ENCODE measurements at places on chromosomes 2 and 18. TPM values are rescaled to one million over a fixed set of nuclear protein-coding genes. Genes with fewer than 3 reads are reported as not detected.

- DNase-seq = no peak
These were observed 9.1 kb upstream of the AP1S3 start for GRCh38 chr2:223846515-223846914.

DNA sequence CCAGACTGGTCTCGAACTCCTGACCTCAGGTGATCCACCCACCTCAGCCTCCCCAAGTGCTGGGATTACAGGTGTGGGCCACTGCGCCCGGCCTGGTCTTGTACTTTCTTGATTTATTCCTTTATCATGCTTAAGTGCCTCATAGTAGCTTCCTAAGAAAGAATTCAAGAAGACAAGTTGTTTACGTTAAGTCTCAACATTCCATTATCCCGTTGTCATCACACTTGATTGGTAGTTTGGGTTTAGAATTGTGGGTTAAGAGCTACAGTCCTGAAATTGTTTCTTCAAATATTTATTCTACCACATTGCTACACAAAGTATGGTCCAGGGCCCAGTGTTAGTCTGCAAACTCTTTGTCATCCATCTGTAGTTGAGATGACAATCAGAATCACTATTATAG is 194.0 kb downstream of the VWC2L start:
- no peak for DNase-seq

- no peak for DNase-seq
These were observed 3.6 kb downstream of the BIRC6 start for GRCh38 chr2:32360416-32360815.

DNA sequence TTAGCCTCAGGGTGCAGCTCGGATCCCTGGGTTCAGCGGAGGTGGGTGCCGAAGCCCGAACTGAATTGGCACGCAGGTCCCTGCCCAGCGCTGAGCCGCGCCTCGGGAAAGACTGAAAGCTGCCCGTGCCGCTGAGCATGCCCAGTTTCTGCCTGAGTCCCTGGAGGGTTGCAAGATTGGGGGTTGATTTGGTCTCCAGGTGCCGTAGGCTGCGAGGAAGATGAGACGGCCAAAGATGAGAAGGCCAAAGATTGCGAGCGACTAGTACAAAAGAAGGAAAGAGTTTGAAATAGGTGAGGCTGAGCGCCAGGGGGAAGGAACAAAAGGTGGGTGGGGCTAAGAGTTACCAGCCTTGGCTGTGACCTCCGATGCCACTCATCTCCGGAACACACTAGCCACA is 852 bp upstream of the KCNH7 start:
- DNase-seq = peak; percentile 35

- DNase-seq = peak; percentile 6
These were observed 76.7 kb downstream of the LRP2 start for GRCh38 chr2:169285531-169286235.

- DNase-seq = no peak
These were observed 217.8 kb upstream of the REV1 start for GRCh38 chr2:99707592-99707991.

GRCh38 chr2:126886211-126886915 is 12.3 kb upstream of the TEX51 start:
- DNase-seq = peak; percentile 98

DNA sequence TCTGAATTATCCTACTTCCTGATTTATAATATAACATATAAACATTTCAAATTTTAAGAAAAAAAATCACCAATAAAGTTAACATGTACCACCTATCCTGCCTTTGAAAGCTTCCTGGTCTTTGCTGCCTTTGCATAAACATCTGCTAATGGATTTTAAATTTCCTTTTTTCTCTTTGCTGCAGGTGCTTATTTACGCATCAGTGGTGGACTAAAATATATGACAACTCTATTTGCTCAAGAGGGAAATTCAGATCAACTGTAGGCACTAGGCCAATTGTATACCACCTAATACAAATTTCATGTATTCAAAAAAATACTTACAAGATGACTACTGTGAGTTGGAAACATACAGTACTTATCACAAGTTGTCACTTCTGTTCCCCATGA is 57.2 kb downstream of the RAD51AP2 start:
- DNase-seq = no peak

GRCh38 chr18:23266717-23267446 is 131.6 kb downstream of the CABLES1 start:
- DNase-seq = no peak

- no peak for DNase-seq
These were observed 54.2 kb downstream of the BCL2 start for GRCh38 chr18:63265326-63265725.

DNA sequence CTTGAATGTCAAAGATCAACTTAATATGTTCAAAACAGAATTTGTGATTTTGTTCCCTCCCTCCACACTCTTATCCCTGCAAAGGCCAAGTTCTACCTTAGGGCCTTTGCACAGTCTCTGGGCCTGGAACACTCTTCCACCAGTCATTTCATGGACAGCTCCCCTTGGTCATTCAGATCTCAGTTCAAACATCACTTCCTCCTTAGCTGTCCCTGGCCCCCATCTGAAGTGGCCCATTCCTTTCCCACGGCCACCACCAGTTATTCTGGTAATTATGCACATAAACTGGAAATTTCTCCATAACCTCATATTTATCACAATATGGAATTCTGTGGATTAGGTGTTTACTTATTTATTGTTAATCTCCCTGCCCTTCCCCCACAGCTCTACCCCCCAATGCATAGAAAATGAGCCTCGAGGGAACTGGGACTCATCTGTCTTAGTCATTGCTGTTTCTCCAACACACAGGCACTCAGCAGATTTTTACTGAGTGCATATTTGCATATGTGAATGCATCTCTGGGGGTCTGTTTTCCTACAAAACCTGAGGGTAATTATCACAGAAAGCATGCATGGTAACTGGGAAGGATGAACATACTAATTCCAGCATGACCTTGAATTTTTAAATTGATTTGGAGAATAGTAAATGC is 35.5 kb upstream of the SPTBN1 start:
- no peak for DNase-seq

- no peak for DNase-seq
These were observed 44.2 kb upstream of the OTOS start for GRCh38 chr2:240184656-240185055.

DNA sequence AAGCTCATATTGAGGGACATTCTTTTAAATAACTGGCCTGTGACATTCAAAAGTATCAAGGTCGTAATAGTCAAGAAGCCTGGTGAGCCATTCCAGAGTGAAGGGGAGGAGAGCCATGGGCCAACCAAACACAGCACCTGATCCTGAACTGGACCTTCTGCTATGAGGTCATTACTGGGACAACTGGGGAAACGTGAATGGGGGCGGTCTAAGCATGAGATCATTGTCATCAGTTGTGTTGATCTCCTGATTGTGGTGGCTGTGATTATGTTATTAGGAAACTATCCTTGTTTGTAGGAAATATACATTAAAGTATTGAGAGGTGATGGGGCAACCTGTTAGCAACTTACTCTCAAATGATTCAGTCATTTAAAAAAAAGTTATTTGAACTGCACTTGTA is 79.3 kb downstream of the FBXO15 start:
- DNase-seq = no peak

- DNase-seq = no peak
These were observed 62.8 kb upstream of the UPP2 start for GRCh38 chr2:158038901-158039300.

- DNase-seq = no peak
These were observed 197.3 kb upstream of the CCDC150 start for GRCh38 chr2:196442211-196442610.

GRCh38 chr2:111653913-111654312 is 230.1 kb downstream of the ANAPC1 start:
- no peak for DNase-seq

- no peak for DNase-seq
These were observed 26.4 kb downstream of the PPP4R1 start for GRCh38 chr18:9587924-9588323.

GRCh38 chr2:175567435-175568061 is 386.0 kb upstream of the ATP5MC3 start:
- no peak for DNase-seq

GRCh38 chr18:46621111-46621766 is 35.8 kb downstream of the LOXHD1 start:
- no peak for DNase-seq

GRCh38 chr2:198127627-198128026 is 323.2 kb downstream of the PLCL1 start:
- DNase-seq = peak; percentile 5

The SLC14A1 gene
- total RNA-seq = not detected

The REG3A gene
- not detected for total RNA-seq

The CD8B2 gene
- not detected for total RNA-seq

The CDK5R2 gene
- total RNA-seq = not detected

The ANKRD30BL gene
- total RNA-seq = not detected

The ZEB2 gene
- total RNA-seq = 4.9 TPM

The EMILIN2 gene
- total RNA-seq = 20.6 TPM

The SLC23A3 gene
- not detected for total RNA-seq

The MALT1 gene
- total RNA-seq = 18.9 TPM

The TCF23 gene
- total RNA-seq = not detected

The C1QL2 gene
- total RNA-seq = 0.28 TPM

Measured in H7 (cell line).